ENCODE measurements at places on chromosomes 3 and 15.

DNA sequence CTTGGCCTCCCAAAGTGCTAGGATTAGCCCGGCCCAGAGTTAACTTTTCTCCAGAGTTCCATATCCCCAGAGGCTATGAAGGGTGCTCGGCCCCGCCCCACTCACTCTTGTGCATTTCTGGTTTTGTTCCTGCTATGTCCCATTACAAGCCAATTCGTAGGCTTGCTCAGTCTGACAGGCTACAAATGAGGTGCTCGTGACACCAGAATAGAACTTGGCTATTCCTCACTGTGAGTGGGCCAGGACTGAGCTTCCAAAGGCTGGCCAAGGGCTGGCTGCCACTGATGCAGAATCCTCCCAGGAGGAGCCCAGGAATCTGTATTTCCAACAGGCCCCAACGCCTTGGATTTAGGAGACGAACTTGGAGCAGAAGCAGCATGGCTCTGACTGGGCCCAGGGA is 282.7 kb upstream of the C2CD4B start:
- no peak for DNase-seq

DNA sequence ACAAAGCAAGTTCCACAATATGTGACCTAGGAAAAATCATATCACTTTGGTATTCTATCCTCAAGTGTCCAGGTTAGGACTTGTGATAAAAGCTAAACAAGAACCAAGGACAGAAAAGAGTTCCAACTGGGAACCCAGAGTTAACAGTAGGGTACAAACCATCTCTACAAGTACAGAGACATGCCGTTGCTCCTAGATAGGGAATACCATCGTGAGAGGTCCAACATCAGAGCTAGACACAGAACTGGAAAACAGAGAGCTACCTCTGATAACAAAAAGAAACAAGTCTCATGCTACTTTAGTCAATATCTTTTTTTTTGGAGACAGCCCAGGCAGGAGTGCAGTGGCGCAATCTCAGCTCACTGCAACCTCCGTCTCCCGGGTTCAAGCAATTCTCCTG is 37.8 kb downstream of the SMARCC1 start:
- DNase-seq = no peak

DNA sequence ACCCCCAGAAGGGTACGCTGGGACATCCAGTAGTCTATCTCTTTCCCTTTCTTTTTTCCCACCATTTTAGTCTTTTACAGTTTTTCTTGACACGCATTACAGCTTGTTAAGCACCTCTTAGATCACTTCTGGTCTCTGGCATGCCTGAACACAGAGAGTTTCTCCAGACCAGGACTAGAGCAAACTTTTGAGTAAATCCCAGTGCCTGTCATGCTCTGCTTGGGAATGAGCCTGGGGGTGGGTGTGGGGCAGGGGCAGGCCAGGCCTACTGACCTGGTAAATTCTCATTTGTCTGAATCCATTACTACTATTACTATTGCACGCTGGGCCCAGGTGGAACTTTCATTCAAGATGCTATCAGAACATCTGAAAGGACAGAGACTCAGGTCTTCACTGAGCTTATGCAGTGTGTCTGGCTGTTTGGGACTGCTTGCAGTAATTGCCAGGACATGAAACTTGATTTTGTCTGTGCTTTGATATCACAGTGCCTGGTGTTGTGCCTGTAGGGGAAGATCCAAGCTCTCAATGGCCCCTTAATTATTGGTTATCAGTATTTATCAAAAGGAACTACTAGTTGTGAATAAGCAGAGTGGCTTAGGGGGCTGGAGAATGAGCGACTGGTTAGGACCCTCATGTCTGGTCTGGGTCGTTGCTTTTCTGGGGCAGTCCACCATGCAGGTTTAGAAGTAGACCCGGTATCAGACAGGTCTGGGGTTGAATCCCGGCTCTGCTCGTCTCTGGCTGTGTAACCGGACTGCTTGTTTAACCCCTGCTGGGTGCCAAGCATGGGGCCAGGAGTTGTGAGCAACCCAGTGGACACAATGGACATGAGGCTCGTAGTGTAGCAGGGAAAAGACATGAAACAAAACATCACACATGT is 196.1 kb upstream of the TLE3 start:
- DNase-seq = no peak

GRCh38 chr3:138833899-138834595 is 681 bp downstream of the PIK3CB start:
- no peak for DNase-seq

- no peak for DNase-seq
Observed at GRCh38 chr15:29054171-29055045, 168.6 kb downstream of the APBA2 start.

- no peak for DNase-seq
Observed at GRCh38 chr3:69044608-69045007, 7.5 kb downstream of the TMF1 start.

- DNase-seq = no peak
Observed at GRCh38 chr3:182717216-182717615, 76.1 kb upstream of the ATP11B start.

- DNase-seq = no peak
Observed at GRCh38 chr3:159796226-159796625, 192.4 kb upstream of the IL12A start.

- DNase-seq = peak; percentile 31
Observed at GRCh38 chr15:25850154-25851111, 12.7 kb downstream of the ATP10A start.

DNA sequence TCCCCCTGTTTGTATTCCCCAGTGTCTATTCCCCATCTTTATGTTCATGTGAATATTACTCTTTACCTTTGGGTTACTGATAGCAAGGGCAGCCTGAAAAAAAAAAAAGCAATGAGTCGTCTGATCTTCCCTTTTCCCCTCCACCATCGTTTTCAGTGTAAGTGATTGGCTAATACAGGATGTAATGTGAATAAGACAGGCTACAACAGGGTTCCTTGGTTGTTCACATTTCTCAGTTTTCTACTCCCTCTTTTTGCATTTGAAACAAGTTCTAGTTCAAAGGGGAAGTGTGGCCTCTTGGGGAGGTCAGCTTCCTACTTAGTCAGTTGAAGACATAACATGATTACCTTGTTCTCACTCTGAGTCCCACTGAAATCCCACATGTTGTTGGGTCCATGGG is 278.0 kb upstream of the TRIM42 start:
- DNase-seq = no peak

All from fibroblast of skin of left biceps (primary cell).